Neural crest cell (in vitro differentiated cells): ENCODE measurements at places on chromosomes 7 and 10. TPM values are rescaled to one million over a fixed set of nuclear protein-coding genes. Genes with fewer than 3 reads are reported as not detected.
A peak's percentile ranks its signal among the peaks of the same experiment; 100 is the strongest.

GRCh38 chr10:129871966-129872365, 92.1 kb downstream of the EBF3 start:
- peaks cover 32% of the 10 kb centered on the region for H3K4me1 ChIP-seq
- H3K27me3 ChIP-seq: no peaks in the 10 kb centered on the region
- H3K4me3 ChIP-seq: no peak overlapping the region
- no peak overlapping the region for H3K27ac ChIP-seq
- DNase-seq: no peak

Gene ADAMTS14
- 0.19 and 0.30 TPM in 2 replicates for total RNA-seq

DNA sequence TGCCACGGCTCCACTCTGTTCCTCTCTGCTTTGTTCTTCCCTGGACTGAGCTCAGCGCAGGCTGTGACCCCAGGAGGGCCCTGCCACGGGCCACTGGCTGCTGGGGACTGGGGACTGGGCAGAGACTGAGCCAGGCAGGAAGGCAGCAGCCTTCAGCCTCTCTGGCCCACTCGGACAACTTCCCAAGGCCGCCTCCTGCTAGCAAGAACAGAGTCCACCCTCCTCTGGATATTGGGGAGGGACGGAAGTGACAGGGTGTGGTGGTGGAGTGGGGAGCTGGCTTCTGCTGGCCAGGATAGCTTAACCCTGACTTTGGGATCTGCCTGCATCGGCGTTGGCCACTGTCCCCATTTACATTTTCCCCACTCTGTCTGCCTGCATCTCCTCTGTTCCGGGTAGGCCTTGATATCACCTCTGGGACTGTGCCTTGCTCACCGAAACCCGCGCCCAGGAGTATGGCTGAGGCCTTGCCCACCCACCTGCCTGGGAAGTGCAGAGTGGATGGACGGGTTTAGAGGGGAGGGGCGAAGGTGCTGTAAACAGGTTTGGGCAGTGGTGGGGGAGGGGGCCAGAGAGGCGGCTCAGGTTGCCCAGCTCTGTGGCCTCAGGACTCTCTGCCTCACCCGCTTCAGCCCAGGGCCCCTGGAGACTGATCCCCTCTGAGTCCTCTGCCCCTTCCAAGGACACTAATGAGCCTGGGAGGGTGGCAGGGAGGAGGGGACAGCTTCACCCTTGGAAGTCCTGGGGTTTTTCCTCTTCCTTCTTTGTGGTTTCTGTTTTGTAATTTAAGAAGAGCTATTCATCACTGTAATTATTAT, 1.2 kb downstream of the CLDN4 start:
- H3K27ac ChIP-seq: peak overlapping the region; percentile 81
- peak overlapping the region; percentile 31 for H3K4me3 ChIP-seq
- peaks cover 6% of the 10 kb centered on the region for H3K27me3 ChIP-seq
- H3K36me3 ChIP-seq: no peaks in the 10 kb centered on the region
- peaks cover 33% of the 10 kb centered on the region for H3K4me1 ChIP-seq
- no peak for DNase-seq

GRCh38 chr7:12968836-12969422, 281.5 kb downstream of the ARL4A start:
- no peak overlapping the region for H3K4me3 ChIP-seq
- no peaks in the 10 kb centered on the region for H3K36me3 ChIP-seq
- no peaks in the 10 kb centered on the region for H3K27me3 ChIP-seq
- no peak for DNase-seq

DNA sequence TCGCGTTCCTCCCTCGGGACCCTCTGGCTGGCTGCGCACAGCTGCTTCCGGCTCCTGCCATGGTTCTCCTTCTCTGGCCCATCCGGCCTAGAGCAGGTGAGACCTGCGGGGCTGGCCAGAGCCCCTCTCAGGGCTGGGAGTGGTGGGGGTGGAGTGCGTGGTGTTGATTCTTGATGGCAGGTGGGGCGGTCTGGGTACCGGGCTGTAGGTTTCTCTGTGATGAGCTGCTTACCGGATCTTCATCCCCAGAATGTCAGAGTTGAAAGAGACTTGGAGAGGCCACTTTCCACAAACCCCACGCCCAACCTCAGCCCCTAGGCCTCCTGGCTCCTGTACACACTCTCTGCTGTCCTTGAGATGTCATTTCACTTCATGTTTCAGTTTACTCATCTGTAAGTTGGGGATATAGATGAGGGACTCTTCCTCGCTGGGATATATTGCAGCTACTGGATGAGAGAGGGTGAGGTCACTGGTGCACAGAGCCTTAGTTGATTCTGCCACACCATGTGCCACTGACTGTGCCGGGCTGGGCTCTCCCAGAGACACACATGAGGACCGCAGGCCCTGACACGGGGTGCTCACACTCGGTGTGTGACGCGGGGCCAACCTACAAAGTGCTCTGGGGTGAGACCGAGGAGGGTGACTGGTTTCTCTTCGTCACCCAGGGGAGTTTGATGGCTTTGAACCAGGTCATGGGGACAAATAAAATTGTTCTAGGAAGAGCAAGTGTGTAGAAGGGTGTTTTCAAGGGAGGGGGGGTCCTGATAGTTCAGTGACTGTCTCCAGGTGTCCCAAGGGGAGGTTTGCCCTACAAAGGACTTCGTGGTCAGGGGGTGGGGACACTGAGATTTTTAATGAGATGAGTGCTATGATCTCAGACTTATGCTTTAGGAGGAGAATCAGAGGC, 29.5 kb downstream of the ZNF775 start:
- H3K27me3 ChIP-seq: no peaks in the 10 kb centered on the region
- H3K4me3 ChIP-seq: peak overlapping the region; percentile 60
- H3K4me1 ChIP-seq: peaks cover 58% of the 10 kb centered on the region
- H3K27ac ChIP-seq: no peak overlapping the region
- peaks cover 5% of the 10 kb centered on the region for H3K36me3 ChIP-seq

Gene MYL10
- not detected in 2 replicates for total RNA-seq

Gene PVRIG
- not detected in 2 replicates for total RNA-seq

- no peak overlapping the region for H3K27ac ChIP-seq
- peaks cover 11% of the 10 kb centered on the region for H3K4me1 ChIP-seq
- peaks cover 8% of the 10 kb centered on the region for H3K36me3 ChIP-seq
- no peak overlapping the region for H3K4me3 ChIP-seq
Measured at GRCh38 chr7:55545496-55545895, 26.8 kb downstream of the VOPP1 start.

- H3K4me3 ChIP-seq: no peak overlapping the region
- peaks cover 6% of the 10 kb centered on the region for H3K4me1 ChIP-seq
- H3K27ac ChIP-seq: no peak overlapping the region
Measured at GRCh38 chr10:53314876-53315275, 542.3 kb upstream of the MBL2 start.

Gene CCL24
- not detected in 2 replicates for total RNA-seq

Gene GIMAP5
- total RNA-seq: 0.19 TPM in 1 of 2 replicates, not detected in the other

Gene MEOX2
- total RNA-seq: 1.3 and 1.4 TPM in 2 replicates

DNA sequence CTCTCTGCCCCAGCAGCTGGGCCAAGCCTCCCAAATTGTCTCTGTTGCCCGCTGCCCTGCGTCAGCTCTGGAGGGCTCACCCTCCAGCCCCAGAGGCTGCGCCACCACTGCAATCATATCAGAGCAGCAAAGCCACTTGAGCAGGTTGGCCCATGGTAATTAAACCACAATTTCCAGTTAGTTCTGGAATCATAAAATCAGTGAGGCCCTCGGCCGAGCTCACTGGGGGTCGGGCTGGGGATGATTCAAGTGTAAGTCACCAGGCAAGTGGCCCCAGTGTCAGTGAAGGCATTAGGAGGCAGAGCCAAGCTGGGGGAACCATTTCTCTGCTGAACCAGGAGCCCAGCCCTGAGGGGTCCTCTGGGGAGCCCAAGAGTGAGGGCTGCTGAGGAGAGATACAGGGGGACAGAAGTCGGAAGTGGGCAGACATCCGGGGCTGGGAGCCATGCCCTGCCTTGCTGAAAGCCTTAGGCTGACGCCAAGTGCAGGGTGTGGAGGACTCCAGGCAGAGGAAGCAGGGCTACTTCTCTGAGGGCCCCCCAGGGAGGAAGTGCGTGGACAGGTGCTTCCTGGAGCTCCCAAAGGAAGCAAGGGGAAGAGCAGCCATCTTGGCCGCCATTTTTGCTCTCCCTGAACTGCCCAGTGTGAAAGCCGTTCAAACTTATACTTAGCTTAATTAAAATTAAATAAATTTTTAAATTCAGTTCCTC, 29.5 kb upstream of the SLC29A3 start:
- no peak overlapping the region for H3K4me3 ChIP-seq
- H3K27me3 ChIP-seq: peaks cover 2% of the 10 kb centered on the region
- H3K36me3 ChIP-seq: no peaks in the 10 kb centered on the region

GRCh38 chr7:103605640-103606039, 159.6 kb upstream of the SLC26A5 start:
- no peak overlapping the region for H3K4me3 ChIP-seq
- DNase-seq: no peak
- no peaks in the 10 kb centered on the region for H3K4me1 ChIP-seq
- H3K27ac ChIP-seq: no peak overlapping the region
- H3K36me3 ChIP-seq: no peaks in the 10 kb centered on the region
- H3K27me3 ChIP-seq: peaks cover 41% of the 10 kb centered on the region

Gene TSPAN12
- 15.7 and 18.2 TPM in 2 replicates for total RNA-seq

Gene SAP25
- 3.4 and 4.6 TPM in 2 replicates for total RNA-seq
